ENCODE measurements at places on chromosomes 2 and 18. TPM values are rescaled to one million over a fixed set of nuclear protein-coding genes. Genes with fewer than 3 reads are reported as not detected.

- H3K4me1 ChIP-seq = peaks cover 46% of the 10 kb centered on the region
- no peaks in the 10 kb centered on the region for H3K27me3 ChIP-seq
- no peak overlapping the region for H3K4me3 ChIP-seq
- no peak for DNase-seq
- peaks cover 5% of the 10 kb centered on the region for H3K36me3 ChIP-seq
- peak overlapping the region; percentile 5 for H3K27ac ChIP-seq
Observed at GRCh38 chr2:159076241-159076640, 107.8 kb downstream of the TANC1 start.

- H3K36me3 ChIP-seq = no peaks in the 10 kb centered on the region
- no peaks in the 10 kb centered on the region for H3K27me3 ChIP-seq
- H3K4me1 ChIP-seq = peaks cover 44% of the 10 kb centered on the region
- H3K27ac ChIP-seq = no peak overlapping the region
- H3K4me3 ChIP-seq = no peak overlapping the region
- no peak for DNase-seq
Observed at GRCh38 chr2:150145299-150145692, 342.2 kb downstream of the RND3 start.

DNA sequence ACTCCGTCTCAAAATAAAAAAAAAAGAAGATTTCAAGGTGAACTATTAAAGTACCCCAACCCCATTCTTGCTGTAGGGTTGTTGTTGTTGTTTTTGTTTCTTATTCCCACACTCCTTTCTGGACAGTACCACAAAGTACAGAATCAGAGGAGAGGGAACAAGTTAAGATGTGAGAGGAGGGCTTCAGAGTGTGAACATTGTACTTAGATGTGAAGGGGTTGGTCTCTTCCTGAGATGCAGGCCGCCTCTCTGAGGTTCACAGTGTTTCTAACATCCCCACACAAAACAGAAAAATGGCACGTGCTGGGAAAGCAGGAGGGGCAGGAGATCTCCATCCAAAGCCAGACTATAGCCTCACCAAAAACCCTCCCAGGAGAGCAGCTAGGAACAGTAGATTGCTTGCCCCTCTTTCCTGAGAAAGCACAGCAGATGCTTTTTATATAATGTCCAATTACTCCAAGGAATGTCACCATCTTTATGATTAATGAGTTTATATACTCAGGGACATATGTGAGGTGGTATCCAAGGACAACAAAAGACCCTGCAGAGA, 22.6 kb downstream of the ADD2 start:
- no peaks in the 10 kb centered on the region for H3K4me1 ChIP-seq
- no peaks in the 10 kb centered on the region for H3K36me3 ChIP-seq
- H3K27ac ChIP-seq = no peak overlapping the region
- H3K4me3 ChIP-seq = no peak overlapping the region
- no peak for DNase-seq

FHL2 gene
- total RNA-seq = 78.7 TPM

ELMOD3 gene
- 21.1 TPM for total RNA-seq

Measured in osteocyte (in vitro differentiated cells).